ENCODE measurements at places on chromosomes 2 and 18. TPM values are rescaled to one million over a fixed set of nuclear protein-coding genes. Genes with fewer than 3 reads are reported as not detected.

DNA sequence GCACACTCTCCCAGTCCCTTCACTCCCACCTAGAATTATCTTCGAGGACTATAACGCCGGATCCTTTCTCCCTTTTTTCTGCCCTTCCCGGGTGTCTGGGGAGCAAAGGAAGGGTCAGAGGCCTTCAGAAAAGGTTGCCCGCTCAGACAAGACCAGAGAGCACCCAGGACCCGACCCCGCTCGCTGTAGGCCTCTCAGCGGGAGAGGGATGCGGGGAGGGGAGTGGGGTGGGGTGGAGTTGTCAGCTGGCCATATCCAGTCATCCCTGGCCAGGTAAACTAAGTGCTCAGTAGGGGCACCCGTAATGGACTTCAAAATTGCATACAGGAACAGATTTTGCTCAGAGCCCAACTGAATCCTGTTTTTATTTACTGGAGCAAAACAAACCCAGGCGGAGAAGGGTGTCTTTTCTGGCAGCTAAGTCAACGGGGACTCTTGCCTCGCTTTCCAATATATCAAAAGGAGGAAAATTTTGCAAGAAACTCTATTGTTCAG, 65.0 kb downstream of the NOL4 start:
- H3K36me3 ChIP-seq, result no peaks in the 10 kb centered on the region
- H3K4me3 ChIP-seq, result peak overlapping the region; percentile 51
- no peaks in the 10 kb centered on the region for H3K4me1 ChIP-seq
- peaks cover 3% of the 10 kb centered on the region for H3K27me3 ChIP-seq
- peak; percentile 3 for DNase-seq

DNA sequence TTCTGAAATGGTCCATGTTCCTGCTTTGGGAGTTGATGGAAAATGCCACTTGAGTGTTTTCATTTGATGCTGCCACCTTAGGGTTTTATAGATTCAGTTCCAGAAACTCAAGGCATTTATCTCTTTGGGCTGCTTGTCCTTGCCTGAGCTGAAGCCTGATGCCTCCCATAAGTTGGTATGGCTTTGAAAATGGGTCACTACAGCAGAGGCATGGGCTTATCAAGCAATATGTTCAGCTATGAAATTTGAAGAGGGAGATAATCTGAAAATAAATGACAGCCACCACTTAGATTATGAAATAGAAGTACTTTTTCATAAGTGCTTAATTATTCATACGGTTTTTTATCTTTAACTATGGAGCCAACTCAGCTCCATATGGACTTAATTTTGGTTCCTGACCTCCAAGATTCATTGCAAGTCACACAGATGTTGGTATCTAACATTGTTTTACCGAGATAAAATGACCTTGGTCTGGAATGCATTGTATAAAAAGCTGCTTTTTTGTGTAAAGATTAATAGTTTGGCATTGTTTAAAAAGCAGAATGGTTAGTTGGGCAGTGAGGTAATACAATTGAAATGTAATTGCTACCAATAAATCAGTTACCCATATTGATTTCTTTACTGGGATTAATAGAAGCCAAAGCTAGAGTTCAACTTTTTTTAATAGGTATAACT, 4.5 kb downstream of the SLC14A1 start:
- no peaks in the 10 kb centered on the region for H3K27me3 ChIP-seq
- no peaks in the 10 kb centered on the region for H3K4me1 ChIP-seq
- DNase-seq, result no peak
- no peak overlapping the region for H3K4me3 ChIP-seq

- H3K4me1 ChIP-seq, result no peaks in the 10 kb centered on the region
- no peaks in the 10 kb centered on the region for H3K36me3 ChIP-seq
- no peak overlapping the region for H3K4me3 ChIP-seq
- H3K27me3 ChIP-seq, result no peaks in the 10 kb centered on the region
Measured at GRCh38 chr2:229301237-229301636, 30.1 kb upstream of the PID1 start.

DNA sequence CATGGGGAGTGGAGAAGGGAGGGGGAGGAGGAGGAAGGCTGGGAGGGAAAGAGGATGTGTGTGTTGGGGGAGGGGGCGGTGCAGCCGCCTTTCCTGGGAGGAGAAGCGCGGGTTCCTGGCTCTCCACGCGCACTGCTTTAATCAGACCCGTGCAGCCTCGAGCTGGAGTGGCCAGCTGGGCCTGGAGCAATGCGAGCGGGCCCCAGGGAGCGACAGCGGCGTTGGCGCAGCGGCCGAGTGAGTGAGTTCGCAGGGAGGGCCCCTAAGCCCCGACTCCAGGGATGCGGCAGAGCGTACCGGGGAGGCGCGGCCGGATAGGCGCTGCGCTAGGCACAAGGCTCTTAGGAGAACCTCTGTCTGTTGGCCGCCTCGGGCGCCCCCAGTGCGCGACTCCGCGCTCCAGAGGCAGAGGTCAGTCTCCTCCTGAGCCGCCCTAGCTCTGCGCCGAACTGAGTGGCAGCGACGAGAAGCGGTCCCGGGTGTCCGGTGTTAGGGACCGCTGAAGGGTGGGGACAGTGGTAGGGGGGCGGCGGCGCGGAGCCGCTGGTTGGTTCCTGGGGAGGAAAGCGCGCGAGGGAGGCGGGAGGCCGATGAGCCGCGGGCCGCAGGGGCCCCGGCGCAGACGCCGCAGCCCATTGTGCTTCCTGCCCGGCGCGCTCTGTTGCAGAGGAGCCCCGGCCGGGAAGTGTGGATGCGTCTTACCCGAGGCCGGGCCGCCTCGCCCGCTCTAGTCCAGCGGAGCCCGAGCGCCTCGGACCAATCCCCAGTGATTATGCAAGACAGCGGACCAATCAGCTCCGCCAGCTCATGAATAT, 455 bp upstream of the DLX1 start:
- H3K4me1 ChIP-seq, result peaks cover 39% of the 10 kb centered on the region
- DNase-seq, result peak; percentile 82
- H3K36me3 ChIP-seq, result no peaks in the 10 kb centered on the region
- no peak overlapping the region for H3K27ac ChIP-seq

- peak; percentile 38 for DNase-seq
- no peak overlapping the region for H3K4me3 ChIP-seq
- H3K36me3 ChIP-seq, result no peaks in the 10 kb centered on the region
- H3K27me3 ChIP-seq, result no peaks in the 10 kb centered on the region
- H3K27ac ChIP-seq, result no peak overlapping the region
- H3K4me1 ChIP-seq, result peaks cover 4% of the 10 kb centered on the region
Measured at GRCh38 chr2:239502430-239503186, 101.8 kb upstream of the HDAC4 start.

DNA sequence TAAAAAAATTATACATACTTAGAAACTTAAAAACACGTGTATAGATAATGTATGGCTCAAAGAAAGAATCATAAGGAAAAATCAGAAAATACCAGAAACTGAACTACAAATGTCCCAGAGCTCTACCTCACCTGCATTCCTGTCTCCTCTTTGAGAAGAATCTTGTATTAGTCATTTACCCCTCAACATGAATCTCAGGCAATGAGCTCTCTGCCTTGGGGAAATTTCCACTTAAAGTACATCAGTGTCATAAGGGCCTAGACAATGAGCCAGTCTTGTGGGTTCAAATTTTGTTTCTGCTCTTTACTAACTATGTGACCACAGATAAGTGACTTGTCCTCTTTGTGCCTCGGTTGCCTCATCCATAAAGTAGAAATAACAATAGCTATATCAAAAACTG, 40.1 kb downstream of the SCG2 start:
- no peaks in the 10 kb centered on the region for H3K4me1 ChIP-seq
- H3K4me3 ChIP-seq, result no peak overlapping the region

DNA sequence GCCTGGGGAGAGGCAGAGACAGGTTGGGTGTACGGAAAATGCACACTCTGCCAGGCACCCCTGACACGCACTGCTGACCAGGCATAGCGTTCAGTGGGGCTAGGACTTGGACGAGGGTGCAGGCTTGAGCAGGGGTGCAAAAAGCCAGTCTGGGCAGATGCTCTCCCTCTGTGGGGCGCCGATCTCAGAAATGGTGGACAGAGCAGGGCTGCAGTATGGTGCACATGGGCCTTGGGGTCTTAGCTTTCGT, 1.0 kb upstream of the ARHGEF4 start:
- no peak overlapping the region for H3K27ac ChIP-seq
- H3K4me3 ChIP-seq, result no peak overlapping the region

GRCh38 chr2:64624862-64625261, 28.9 kb downstream of the SERTAD2 start:
- no peaks in the 10 kb centered on the region for H3K27me3 ChIP-seq
- H3K4me1 ChIP-seq, result peaks cover 16% of the 10 kb centered on the region
- no peak overlapping the region for H3K4me3 ChIP-seq

GRCh38 chr2:149134335-149134923, 95.9 kb downstream of the LYPD6B start:
- no peak overlapping the region for H3K4me3 ChIP-seq
- no peak for DNase-seq
- H3K36me3 ChIP-seq, result no peaks in the 10 kb centered on the region

STAMBP gene
- total RNA-seq, result 53.5 TPM

FBXO15 gene
- 0.30 TPM for total RNA-seq

KCNF1 gene
- not detected for total RNA-seq

SP100 gene
- total RNA-seq, result 13.5 TPM

ITGA6 gene
- 25.9 TPM for total RNA-seq

CBLN2 gene
- total RNA-seq, result not detected

ASPRV1 gene
- total RNA-seq, result 1.8 TPM

All from psoas muscle (tissue), 8 donors.